ENCODE measurements at places on chromosomes 16 and 17.

GRCh38 chr17:19538095-19539039, 4.7 kb downstream of the SLC47A1 start:
- no peak for DNase-seq

DNA sequence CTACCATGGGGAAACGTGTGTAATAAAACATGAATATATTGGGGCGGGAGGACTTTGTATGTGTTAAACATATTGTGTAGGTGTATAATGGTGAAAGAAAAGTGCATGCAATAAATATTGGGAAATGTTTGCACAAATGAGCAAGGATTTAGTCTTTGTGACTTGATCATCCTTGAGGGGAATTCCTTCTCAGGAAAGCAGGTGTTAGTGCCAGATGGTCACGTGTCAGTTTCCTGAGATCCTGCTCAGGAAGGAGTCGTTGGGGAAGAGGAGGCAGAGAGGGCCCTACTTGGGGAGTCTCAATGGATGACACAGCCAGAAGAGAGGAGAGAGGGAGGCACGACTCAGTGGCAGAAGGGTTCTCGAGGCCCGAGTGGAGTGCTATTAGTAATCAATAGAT, 53.2 kb downstream of the MSI2 start:
- DNase-seq = no peak

DNA sequence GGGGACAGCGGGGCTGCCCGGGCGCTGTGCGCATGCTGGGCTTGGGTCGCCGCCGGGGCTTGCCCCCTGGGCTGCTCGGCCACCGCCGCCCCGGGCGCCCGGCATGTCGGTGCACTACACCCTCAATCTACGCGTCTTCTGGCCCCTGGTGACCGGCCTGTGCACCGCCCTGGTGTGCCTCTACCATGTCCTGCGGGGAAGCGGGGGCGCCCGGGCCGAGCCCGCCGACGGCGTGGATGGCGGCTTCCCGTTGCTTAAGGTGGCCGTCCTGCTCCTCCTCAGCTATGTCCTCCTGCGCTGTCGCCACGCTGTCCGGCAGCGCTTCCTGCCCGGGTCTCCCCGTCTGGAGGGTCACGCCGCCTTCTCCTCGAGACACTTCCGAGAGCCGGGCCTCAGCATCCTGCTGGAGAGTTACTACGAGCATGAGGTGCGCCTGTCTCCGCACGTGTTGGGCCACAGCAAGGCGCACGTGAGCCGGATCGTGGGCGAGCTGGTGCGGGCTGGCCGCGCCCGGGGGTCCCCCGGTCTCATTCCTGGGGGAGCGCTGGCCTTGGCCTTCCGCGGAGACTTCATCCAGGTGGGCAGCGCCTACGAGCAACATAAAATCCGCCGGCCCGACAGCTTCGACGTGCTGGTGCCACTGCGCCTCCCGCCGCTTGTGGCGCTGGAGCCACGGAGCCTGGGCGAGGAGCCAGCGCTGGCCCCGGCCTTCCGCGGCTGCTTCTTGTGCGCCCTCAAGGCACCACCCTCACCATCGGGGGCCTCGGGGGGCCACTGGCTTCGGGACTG, 789 bp downstream of the ITPRIPL2 start:
- peak; percentile 76 for DNase-seq

- DNase-seq = peak; percentile 83
Measured at GRCh38 chr17:44557651-44558285, 484 bp downstream of the FZD2 start.

- peak; percentile 77 for DNase-seq
Measured at GRCh38 chr17:82216301-82217119, 3.9 kb upstream of the CCDC57 start.

- DNase-seq = peak; percentile 93
Measured at GRCh38 chr16:19330841-19331397, 45.4 kb downstream of the CLEC19A start.

GRCh38 chr16:87966064-87966645, 14.9 kb downstream of the BANP start:
- peak; percentile 91 for DNase-seq

GRCh38 chr16:20883554-20884239, 16.5 kb downstream of the DCUN1D3 start:
- no peak for DNase-seq

GRCh38 chr17:33079201-33079600, 87.6 kb downstream of the SPACA3 start:
- DNase-seq = no peak

DNA sequence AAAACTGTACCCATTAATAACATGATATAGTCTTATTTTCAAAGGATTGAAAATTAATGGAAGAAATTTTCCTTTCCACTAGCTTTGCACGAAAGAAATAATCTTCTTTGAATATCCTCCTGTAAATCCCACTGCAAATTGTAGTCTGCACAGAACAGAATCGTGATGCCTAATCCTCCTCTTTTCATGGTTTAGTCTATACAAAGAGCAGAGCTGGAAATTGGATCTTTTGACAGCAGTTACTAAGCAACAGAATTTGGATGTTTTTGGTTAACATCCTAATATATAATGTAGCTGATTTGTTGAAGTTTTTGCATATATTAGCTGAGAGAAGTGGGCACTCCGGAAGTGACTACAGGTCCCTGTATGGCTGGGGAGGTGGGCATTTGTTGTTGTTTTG, 98.6 kb downstream of the WNT3 start:
- DNase-seq = no peak

- DNase-seq = no peak
Measured at GRCh38 chr16:85511938-85512807, 100.9 kb upstream of the GSE1 start.

DNA sequence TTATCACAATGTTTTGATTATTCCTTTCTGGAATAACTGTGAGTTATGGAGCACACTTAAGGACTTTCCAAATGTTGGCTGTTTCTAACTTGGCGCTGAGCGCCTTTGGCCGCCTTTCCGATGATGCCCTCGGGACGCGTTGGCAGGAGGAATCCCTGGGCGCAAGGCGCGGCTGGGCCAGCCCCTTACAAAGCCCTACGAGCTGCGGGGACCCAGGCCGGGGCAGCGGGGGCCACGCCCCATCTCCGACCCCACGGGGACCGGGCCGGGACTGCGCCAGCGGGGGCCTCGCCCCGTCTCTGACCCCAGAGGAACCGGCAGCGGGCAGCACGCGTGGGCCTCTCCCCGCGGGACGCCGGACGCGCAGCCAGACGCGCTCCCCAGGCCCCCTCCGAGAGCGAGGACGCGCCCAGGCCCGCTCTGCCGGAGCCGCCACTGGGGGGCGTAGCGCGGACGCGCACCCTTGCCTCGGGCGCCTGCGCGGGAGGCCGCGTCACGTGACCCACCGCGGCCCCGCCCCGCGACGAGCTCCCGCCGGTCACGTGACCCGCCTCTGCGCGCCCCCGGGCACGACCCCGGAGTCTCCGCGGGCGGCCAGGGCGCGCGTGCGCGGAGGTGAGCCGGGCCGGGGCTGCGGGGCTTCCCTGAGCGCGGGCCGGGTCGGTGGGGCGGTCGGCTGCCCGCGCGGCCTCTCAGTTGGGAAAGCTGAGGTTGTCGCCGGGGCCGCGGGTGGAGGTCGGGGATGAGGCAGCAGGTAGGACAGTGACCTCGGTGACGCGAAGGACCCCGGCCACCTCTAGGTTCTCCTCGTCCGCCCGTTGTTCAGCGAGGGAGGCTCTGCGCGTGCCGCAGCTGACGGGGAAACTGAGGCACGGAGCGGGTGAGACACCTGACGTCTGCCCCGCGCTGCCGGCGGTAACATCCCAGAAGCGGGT, at the start of gene GAA:
Gene GAA (plus strand): TSS at position 571 of the 935 bp plus-strand sequence. CDS start 3,006 bp downstream, outside the sequence.
- peak; percentile 97 for DNase-seq

DNA sequence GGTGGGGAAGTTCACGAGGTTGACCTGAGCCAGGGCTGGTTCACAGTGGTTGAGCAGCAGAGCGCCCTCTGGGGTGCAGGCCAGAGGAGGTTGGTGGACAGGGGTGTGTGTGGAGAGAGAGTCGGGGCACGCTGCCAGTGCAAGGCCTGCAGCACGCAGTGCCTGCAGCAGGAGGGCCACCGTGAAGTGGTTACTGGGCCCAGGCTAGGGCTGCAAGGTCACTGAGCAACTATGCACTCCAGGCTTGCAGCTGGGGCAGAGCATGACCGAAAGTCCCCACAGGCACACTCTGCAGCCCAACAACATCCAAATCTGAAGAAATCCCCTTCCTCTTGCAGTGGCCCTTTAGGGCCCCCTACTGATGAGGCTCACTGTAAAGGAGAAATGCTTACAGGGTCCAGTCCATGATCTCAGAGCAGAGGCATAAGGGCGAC, 89.1 kb upstream of the NOL11 start:
- no peak for DNase-seq

DNA sequence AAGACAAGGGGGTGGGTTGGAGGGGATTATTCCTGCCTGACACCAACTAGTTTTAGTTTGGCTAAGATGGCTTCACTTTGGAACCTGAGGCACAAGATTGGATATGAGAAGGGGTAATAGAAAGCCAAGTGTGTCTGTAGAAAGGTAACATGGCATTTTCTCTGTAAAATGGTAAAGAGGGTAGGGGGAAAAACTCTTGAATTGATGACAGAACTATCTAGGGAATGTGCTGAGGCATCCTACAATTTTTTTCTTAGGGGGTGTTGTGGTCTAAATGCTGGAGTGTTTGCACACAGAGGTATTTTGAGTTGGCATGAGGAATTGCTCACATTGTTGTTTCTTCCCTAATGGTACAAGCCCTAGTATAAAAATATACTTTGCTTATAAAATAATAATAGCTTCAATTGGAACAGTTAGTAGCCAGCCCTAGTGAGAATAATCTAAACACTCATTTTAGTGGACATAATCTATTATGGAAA, 25.8 kb downstream of the YPEL2 start:
- DNase-seq = peak; percentile 80

DNA sequence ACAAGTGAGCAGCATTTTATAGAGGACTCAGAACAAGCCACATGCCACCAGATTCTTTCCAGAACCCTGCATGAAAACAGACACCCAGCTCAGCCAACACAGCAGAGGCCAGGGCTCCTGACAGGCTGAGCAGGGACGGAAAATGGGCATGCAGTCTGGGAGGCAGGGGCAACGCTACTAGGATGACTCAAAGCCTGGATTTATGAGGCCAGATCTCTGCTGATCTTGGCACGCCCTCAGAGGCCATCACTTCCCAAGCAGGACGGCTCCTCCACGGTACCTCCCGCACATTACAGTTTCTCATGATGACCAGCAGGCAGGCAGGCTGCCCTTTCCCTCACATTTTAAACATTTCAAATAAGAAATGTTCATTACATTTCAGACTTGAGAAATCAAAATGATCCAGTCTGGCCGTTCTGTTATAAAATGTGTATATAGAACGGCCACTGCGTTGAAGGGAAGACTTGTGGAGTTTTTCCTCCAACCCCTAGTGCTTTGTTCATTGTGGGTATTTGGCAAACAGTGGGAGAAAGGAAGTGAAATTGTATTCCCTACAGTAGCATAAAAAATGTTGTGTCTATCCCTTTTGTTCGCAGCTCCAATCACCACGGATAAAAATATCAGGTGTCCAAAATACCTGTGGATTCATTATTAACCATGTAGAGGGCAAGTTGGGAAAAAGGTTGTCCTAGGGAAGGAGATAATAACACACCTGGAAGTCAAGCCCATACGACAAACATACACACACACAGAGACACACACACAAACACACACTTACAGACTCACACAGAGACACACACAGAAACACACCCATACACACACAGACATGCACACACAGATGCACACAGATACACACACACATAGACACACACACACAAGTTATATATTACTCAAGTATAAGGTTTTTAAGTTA, 64.8 kb upstream of the ADAMTS18 start:
- DNase-seq = peak; percentile 72

GRCh38 chr16:28308794-28309584, 16.7 kb downstream of the SBK1 start:
- no peak for DNase-seq

GRCh38 chr17:31111183-31111582, 16.4 kb downstream of the NF1 start:
- no peak for DNase-seq

GRCh38 chr16:68299571-68300453, 10.9 kb downstream of the SLC7A6OS start:
- no peak for DNase-seq

GRCh38 chr17:41649923-41650519, 25.6 kb upstream of the KRT17 start:
- DNase-seq = no peak

DNA sequence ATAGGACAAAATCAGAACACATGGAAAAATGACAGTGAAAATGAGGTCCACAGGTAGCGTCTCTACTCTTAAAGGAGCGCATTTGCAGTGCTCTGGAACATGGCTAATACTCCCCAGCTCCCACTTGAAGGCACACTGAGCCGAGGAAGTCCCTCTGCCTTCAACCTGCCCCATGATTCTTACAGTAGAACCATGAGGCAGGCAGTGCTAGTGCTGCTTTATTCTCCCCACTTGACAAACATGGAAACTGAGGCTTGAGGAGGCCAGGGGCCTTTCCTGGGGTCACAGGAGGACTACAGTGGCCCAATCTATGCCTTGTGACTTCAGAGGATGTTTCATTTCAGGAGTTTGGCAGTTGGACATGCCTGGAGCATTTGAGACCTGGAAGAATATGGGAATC, 244.1 kb upstream of the MAF start:
- no peak for DNase-seq

DNA sequence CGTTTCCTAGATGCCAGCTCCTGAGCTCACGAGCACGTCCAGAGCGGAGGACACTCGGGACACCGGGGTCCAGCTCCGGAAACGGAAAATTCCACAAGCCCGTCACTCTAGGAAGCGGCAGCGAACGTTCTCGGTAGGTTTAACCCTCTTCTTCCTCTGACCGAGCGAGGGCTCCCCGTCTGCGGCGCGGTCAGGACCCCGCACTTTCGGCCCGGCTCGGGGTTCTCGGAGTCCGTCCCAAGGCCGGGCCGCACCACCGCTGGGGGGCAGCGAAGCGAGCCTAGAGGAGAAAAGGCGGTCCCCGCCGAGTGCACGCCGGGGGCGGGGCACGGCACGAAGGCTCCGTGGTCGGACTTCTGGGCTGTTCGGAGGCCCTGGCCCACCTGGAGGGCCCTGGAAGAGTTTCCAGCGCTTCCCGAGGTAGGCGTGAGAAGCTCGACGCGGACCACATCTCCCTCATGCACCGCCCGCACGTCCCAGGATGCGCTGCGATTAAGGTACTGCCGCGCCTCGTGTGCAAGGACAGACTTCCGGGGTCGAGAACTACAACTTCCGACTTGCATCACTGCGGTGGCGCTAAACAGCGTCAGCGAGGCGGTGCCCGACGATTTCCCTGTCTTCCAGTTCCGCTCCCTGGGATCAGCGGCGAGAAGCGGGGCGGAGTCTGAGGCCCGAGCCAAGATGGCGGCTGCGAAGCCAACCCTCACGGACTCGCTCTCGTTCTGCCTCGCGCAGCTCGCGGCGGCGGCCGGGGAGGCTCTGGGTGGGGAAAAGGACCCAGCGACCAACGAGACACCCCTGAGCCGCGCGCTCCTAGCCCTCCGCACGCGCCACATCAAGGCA, at the start of gene ARMC5:
Gene ARMC5 (plus strand): TSS at position 658 of the 843 bp plus-strand sequence. CDS start 24 bp downstream, at position 682.
- peak; percentile 99 for DNase-seq

DNA sequence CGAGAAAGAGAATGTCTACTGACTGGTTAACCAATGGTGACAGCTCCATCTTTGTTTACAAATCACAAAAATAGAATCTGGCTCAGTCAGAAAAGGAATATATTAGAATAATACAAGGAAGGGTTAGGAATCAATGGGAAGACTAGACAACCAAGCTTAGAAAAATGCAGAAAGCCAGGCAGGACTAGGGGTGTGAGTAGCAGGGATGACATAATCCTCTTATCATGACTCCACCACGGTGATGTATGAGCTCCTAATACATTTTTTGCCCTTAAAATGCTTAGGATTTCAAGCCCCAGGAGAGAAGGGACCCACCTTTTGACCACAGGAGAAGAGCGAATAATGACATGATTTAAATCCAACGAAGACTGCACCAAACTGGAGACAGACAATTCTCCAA, 252.3 kb downstream of the CHD9NB start:
- DNase-seq = no peak
